ENCODE measurements at places on chromosomes 4 and X. TPM values are rescaled to one million over a fixed set of nuclear protein-coding genes. Genes with fewer than 3 reads are reported as not detected.

MAGEB1 gene
- not detected for total RNA-seq

SUPT20HL2 gene
- total RNA-seq = not detected

GRCh38 chr4:40550948-40551462, 78.7 kb downstream of the RBM47 start:
- no peak for DNase-seq

GRCh38 chr4:7763788-7764187, 175.9 kb downstream of the AFAP1 start:
- peak; percentile 15 for DNase-seq

GRCh38 chrX:17846045-17846444, 15.1 kb downstream of the RAI2 start:
- no peak for DNase-seq

- DNase-seq = no peak
These were observed 69.6 kb downstream of the FAM53A start for GRCh38 chr4:1614502-1614853.

GRCh38 chrX:41561045-41561444, 113.9 kb downstream of the NYX start:
- DNase-seq = no peak

- no peak for DNase-seq
These were observed 74.8 kb downstream of the IL15 start for GRCh38 chr4:141711211-141711610.

- DNase-seq = no peak
These were observed 200.5 kb downstream of the NWD2 start for GRCh38 chr4:37445023-37445422.

DNA sequence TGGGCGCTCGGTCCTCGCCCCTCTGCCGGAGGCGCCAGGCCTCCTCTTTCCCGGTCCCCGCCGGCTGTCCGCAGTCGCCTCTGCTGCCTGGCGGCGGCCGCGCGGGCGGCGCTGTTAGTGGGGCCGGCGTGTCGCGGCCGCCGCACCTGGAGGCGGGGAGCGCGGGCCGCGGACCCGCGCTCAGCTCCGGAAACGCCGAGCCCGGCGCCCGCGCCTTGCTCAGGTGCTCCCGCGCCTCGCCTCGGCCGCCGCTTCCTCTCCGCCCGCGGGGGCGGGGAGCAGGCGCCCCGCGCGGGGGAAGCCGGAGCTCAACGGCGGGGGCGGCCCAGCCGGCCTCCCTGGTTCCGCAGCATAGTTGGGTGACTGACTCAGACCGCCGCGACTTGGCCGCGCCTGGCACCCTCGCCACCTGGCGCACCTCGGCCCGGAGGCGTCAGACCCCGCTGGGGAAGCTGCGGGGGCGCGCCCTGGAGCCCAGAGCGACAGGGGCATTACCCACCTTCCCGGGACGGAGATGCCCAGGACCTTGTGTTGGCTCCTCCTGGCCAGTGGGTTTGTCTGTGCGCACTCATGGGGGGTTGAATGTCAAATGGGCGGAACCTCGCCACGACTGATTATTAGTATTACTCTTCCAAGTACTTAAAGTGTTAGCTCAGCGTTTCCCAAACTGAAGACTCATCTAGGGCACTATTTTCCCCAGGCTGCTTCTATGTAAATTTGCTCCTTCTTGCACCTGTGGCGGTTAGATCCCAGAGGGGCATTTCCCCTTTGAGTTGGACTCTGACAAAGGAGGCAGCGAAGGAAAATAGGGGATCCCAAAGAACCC, at the start of gene ARAP2:
Gene ARAP2 (minus strand): TSS at position 258 of the 826 bp plus-strand sequence. CDS start 15,028 bp downstream, outside the sequence.
- peak; percentile 60 for DNase-seq

GRCh38 chr4:92189146-92189545, 114.6 kb upstream of the GRID2 start:
- DNase-seq = no peak

DNA sequence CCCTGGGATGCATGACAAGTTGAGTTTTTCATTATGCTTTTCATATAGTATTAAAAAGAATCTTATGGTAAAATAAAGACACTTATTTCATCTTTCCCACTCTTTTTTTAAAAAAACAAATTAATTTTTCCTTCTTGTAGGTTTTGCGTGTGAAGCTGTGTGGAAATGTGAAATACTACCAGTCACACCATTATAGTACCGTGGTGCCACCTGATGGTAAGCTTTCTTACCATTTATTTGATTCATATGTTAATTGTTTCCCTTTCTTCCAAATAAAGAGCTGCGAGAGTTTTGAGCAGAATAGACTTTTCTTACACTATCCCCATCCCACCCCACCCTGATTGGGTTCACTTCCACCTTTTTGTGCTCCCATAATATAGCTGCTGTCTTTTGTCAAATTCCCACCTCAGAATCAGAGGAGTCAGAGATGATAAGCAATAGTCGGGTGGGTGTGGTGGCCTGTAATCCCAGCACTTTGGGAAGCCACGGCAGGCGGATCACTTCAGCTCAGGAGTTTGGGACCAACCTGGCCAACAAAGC, 44.3 kb downstream of the CASP6 start:
- DNase-seq = no peak
